ENCODE measurements at places on chromosomes 2 and 18. TPM values are rescaled to one million over a fixed set of nuclear protein-coding genes. Genes with fewer than 3 reads are reported as not detected.

DNA sequence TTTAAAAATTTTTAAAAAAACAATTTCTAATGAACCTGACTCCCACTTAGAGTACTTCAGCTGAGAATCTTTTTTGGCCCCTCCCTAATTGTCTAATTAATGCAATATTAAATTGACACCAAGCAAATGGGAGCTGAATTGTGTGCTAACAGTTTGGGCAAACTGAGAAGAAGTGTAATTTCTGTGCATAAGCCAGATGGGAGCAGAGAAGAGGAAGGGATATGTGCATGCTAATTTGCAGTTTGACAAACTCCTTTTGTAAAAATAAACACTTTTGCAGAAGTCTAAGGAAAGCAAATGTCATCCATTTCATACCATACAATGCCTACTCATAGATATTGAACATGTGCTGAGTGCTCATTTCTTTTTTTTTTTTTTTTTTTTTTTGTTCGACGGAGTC, 332.0 kb downstream of the CYRIA start:
- DNase-seq, result no peak

- no peak for DNase-seq
These were observed 4.2 kb upstream of the EN1 start for GRCh38 chr2:118851650-118852049.

CMPK2 gene
- polyA plus RNA-seq, result 16.8 TPM

DNA sequence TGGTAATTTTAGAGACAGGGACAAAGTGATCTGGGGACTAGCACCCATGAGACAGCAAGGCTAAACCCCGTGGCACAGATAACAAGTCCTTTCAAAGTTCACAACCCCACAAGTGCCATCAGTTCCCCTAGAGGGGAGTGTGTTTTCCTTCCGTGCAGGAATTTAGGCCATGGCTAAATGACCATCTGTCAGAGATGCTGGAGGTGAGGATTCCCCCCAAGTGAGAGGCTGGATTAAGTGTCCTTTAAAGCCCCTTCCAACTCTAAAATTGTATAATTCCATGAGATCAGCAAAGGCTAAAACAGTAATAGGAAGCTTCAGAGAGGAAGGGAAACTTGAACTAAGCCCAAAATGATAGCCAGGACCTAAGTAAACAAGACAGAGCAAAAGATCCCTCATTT, 8.7 kb downstream of the FEZ2 start:
- no peak for DNase-seq

AGXT gene
- not detected for polyA plus RNA-seq

DNA sequence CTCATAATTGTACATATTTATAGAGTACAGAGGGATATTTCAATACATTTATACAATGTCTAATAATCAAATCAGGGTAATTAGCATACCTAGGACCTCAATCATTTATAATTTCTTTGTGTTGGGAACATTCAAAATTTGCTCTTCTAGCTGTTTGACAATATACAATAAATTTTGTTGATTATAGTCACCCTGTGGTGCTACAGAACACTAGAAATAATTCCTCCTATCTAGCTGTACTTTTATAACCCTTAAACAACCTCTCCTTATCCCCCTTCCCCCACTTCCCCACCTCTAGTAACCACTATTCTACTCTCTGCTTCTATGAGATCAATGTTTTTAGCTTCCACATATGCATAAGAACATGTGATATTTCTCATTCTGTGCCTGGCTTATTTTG, 328.4 kb upstream of the RBMS1 start:
- DNase-seq, result no peak

- no peak for DNase-seq
These were observed 14.6 kb upstream of the SEMA4C start for GRCh38 chr2:96884299-96885094.

IL36G gene
- polyA plus RNA-seq, result not detected

DNA sequence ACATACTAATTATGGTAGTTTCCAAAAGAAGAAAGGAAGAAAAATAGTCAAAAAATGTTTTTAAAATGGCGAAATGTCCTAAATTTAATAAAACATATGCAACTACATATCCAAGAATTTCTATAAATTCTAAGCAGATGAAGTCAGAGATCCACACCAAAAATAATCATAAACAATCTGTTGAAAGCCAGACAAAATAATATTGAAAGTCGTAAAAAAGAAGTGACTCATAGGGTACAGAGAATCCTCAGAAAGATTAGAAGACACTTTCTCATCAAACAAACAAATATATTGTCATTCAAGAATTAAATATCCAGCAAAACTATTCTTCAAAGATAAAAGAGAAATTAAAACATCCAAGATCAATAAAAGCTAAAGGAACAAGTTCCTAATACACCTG, 281.4 kb upstream of the ZNF804A start:
- DNase-seq, result no peak

DNA sequence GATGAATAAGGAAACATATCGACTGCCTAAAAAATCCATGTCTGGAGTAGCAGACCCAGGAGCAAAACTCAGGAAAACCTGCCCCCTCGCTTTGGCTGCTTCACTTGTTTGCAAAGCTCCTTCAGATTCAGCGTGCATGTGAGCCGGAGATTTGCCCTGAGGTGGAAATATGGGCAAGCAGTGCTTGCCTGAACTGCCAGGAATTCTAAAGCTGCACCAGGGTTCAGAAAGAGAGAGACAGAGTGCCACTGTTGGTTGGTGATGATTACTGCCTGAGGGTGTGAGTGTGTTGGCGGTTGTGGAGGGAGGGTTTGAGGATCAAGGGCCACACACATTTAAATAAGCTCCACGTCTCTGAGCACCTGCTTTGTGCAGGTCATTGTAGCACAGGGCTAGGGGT, 139.6 kb upstream of the RGPD4 start:
- DNase-seq, result no peak

SLC39A6 gene
- polyA plus RNA-seq, result 8.2 TPM

LRPPRC gene
- 5.4 TPM for polyA plus RNA-seq

DNA sequence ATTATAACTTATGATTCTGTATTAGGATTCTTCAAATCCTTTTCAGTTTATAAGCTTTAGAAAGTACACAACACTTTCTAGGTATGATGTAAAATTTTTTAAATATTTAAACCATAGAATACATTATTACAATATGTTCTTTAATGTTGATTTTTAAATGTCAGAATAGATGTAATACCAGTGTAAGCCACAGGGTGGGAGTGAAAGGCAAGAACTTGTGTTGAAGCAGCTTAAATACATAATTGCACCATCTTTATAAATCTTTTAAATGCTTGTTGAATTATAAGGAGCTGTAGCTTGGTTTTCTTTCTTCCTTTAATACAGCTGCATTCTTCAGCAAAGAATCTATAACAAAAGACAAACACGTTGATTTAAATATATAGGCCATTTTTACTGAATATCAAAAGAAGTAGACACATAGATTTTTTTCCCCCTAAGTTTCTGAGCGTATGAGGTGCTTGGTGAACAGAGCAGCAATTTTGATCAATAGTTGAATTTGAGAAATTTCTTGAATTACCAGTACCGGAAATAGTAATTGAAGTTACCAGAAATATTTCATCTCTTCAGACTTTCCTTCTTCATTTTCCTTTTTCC, 63.0 kb downstream of the TANK start:
- peak; percentile 52 for DNase-seq

DNA sequence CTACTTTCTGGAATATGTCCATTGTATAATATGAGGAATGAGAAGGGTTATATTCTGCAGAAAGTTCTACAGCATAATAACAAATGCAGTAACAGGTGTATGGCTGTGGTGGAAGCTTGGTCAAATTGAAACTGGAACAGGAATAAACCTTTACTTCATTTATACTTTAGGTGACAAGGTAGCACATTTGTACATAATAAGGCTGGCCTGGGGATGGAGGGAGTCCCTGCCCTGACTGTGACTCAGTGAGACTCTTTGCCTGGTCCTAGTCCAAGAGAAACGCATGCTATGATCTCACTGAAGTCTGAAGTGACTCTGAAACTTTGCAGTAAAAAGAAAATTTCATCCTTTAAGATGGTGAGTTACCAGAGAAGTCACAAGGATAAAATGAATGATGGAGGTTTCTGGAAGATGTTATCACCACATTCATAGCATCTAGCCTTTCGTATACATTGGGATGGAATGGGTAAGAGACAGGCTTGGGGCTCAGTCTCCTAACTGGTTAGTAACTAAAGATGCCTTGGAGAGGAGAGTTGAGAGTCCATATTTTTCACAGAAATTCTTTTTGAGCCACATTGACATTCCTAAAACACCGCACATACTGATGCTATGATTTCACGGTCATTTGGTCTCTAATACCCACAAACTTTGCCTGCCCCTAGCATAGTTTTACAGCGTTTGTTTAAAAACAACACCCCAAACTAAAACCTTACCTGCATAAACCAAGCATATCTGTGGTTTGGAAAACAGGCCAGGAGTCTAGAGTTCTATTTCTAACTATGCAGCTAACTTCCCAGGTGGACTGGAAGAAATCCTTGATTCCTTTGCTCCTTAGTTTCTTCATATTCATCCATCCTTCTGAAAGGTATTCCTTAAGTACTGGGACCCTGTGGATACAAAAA, 42.4 kb upstream of the NABP1 start:
- DNase-seq, result no peak

FANCL gene
- 2.2 TPM for polyA plus RNA-seq

MEIS1 gene
- 0.20 TPM for polyA plus RNA-seq

DNA sequence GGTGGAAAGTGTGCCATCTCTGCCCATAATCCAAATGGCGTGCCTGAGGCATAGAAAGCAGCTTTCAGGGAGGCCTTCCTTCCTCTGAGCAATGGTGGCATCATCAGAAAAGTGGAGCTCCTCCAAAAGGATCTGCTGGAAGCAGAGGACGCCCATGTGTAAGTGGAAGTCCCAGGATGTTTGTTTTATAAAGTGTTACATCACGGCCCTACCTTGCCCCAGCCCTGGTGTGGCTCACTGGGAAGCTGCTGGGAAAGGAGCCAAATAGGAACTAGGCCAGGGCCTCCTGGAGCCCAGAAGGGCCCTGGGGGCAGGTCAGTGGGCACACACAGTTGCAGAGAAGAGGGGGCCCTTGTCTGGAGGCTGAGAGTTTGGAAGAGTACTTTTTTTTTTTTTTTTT, 4.2 kb upstream of the ODC1 start:
- DNase-seq, result no peak

PDE1A gene
- polyA plus RNA-seq, result not detected

ZNF804A gene
- 1.8 TPM for polyA plus RNA-seq

DNA sequence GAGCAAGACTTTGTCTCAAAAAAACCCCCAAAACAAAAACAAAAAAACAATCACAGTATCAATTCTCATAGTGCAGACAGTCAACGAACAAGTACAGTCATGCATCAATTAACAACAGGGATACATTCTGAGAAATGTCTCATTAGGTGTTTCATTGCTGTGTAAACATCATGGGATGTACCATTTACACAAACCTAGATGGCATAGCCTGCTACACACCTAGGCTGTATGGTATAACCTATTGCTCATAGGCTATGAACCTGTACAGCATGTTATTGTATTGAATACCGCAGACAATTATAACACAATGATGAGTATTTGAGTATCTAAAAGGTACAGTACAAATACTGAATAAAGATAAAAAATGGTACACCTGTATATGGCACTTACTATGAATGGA, 67.8 kb upstream of the LMAN1 start:
- no peak for DNase-seq

DNA sequence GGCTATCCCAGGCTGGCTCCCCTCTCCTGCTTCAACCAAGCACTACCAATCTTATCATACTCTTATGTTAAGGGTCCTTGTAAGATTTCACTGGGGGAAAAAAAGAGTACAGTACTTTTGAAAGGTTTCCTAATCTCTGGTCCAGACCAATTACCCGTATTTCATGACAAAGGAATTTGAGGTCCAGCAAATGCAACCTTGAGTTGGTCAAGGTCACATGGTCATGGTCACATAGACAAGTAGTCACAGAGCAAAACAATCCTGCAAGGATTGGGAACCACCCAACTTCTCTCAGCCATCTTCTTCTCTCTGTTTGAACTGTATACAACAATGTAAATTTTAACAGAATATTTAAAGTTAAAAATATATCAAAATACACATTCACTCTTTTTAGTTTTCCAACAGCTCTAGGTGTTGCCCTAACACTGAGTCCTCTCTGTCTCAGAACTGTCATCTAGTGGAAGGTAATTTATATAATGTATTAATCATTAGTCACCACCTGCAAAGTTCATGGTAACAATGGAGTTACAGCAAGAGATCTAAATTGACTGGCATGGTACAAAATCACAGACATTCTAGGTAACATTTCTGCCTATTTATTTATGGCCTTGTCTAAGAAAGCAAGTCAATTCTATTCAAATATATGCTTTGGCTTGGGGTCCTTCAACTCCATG, 21.5 kb downstream of the DTNB start:
- DNase-seq, result no peak

DNA sequence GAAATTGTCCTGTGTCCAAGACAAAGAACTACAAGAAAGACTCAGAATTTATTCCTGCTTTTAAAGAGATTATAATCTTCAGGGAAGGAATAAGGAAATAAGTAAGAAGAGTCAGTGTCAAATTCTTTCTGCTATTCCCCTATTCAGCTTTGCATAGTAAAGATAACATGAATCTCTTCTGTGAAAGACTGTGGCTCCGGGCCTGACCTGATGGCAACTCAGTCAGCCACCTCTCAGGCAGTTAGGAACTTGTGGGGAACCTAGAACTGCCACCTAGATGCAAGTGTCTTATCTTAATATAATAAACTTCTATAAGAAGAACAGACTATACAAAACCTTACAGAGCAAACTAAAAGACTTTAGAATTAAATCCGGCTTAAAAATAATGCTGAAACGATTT, 382.0 kb downstream of the RAD51AP2 start:
- DNase-seq, result no peak

GRCh38 chr2:186925514-186925913, 76.5 kb upstream of the ZSWIM2 start:
- DNase-seq, result no peak

- DNase-seq, result no peak
These were observed 38.4 kb upstream of the COBLL1 start for GRCh38 chr2:164879901-164880535.

TMEFF2 gene
- not detected for polyA plus RNA-seq

DNA sequence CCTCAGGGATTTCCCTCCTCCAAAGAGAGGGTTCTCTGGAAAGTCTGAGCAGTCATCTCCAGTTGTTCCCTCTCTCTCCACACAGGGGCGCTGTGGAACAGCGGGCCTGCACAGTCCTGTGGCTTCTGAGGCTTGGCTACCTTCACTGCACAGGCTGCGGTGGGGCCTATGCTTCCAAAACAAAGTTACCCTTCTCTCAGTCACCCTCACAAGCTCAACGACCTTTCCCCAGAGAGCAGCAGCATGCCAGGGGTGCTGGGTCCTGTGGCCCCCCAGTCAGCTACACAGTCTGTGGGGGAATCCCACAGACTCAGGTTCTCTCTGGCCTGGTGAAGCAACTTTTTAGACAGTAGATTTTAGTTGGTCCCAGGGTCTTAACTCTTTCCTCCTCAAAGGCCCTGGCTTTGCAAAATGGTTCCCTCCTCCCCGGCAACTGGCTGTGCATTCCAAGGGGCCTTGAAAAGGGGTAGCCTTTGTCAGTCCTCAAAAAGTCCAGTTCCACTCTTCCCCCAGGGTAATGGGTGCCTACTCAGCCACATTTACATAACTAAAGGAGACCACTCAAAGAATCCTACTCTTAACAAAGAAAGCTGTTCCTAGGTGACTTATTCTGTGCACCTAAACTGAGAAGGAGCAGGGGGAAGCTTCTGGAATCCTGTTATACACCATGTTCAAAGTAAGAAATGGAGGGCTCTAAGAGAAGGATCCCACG, 14.9 kb downstream of the B3GNT7 start:
- no peak for DNase-seq

GRCh38 chr2:146040051-146040450, 1520.1 kb upstream of the ZEB2 start:
- no peak for DNase-seq

VSNL1 gene
- not detected for polyA plus RNA-seq

RNU2-63P gene
- 8.0 TPM for polyA plus RNA-seq
